CD4-positive, alpha-beta T cell treated with Interleukin-15 for 1 hour (primary cell): ENCODE measurements at places on chromosomes 1 and 21.

GRCh38 chr21:22209304-22209700, 1211.1 kb downstream of the NCAM2 start:
- no peak for DNase-seq

- no peak for DNase-seq
Measured at GRCh38 chr1:180973369-180973768, 49.3 kb downstream of the STX6 start.

GRCh38 chr1:172236958-172237357, 183.5 kb upstream of the C1orf105 start:
- no peak for DNase-seq

DNA sequence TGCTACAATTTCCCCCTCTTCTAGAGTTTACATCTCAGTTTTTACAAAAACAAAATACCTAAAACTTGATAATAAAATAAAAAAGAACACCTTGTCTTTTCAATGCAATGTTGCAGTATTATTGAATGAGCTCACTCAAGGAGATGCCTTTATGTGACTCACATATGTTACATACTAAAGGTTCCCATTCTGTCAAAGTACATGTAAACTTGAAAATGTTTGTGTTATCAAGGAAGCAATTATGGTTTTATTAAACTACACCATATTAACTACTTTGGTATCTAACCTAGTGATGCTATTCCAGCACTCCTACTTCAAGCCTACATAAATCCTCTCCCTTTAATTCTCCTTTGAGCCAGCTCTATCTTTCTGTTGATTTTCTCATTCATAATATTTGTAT, 658.3 kb downstream of the PTPRC start:
- DNase-seq = no peak

GRCh38 chr1:10161541-10162290, 48.7 kb upstream of the KIF1B start:
- no peak for DNase-seq

- DNase-seq = no peak
Measured at GRCh38 chr1:110864287-110864686, 8.7 kb upstream of the CD53 start.

GRCh38 chr1:217910203-217910602, 279.1 kb downstream of the SPATA17 start:
- DNase-seq = no peak

GRCh38 chr1:96464066-96464465, 257.5 kb upstream of the PTBP2 start:
- no peak for DNase-seq

DNA sequence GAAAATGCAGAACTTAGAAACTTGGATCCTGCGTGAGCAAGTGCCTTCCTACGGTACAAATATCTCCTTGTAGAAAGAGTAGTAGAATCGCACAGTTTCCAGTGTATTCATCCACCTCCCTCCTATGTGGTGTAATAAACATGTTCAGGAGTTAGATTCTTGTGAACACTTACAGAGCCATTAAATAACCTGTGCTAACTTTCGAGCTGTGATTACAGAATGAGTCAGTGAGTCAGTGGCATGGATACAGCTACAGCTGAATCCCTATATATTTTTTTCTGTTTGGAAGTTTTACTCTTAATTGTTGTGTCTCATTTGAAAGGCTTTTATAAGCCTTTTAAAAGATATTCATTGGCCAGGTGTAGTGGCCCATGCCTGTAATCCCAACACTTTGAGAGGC, 148.7 kb downstream of the EDEM3 start:
- no peak for DNase-seq

GRCh38 chr1:159338018-159338417, 35.9 kb downstream of the FCER1A start:
- DNase-seq = no peak
